T-helper 9 cell (primary cell): ENCODE measurements at places on chromosomes 5 and 9.

GRCh38 chr5:135944967-135945560, 9.7 kb downstream of the LECT2 start:
- DNase-seq: peak; percentile 6

DNA sequence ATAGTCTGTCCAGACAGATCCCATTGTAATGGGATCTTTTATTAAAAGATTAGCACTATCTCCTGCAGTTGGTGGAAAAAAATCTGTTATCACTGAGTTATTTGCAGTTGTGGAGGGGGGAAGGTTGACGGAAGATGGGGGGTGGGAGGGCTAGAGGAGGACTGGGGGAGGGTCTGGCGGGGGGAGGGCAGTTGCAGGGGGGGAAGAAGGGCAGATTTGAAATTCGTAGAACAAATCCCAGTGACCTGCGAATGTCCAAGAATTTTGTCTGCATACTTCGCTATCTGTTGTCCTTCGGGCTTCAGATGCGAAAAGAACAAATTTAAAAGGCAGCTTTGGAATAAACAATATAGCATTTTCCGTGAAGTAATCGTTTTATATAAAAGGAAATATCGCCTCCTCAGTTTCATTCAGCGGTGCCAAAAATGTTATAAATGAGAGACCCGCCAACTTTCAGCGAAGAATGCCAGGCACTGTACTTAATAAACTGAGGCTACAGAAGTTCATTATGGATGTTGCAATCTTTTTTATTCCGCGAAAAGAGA, 1.3 kb upstream of the FST start:
- no peak for DNase-seq

GRCh38 chr5:88664645-88665044, 218.3 kb downstream of the MEF2C start:
- no peak for DNase-seq

- DNase-seq: no peak
Observed at GRCh38 chr5:132673939-132674630, at the start of gene IL4. TSS of gene IL4 (plus strand) at chr5:132673989. CDS start at chr5:132674051, 62 bp downstream.

DNA sequence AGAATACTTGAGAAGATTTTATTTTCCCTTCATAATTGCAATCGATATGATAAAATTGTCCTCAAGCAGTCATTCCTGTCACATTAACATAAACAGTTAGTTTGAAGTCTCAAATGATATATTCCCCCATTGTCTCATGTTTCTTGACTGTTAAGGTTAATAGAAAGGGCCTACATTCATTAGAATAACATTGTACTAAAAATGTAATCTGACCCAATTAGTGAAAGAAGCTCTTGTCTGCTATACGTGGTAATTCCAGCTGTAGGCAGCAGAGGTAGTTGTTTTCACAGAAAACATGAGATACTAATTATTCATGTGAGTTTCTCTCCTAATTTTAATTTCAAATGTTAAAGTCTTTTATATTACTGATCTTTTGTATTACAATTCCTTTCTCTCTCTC, 25.9 kb upstream of the AP3B1 start:
- DNase-seq: no peak
